ENCODE measurements at places on chromosomes 12 and 14.

- peak; percentile 57 for DNase-seq
Observed at GRCh38 chr12:14417715-14418114, 52.2 kb downstream of the ATF7IP start.

DNA sequence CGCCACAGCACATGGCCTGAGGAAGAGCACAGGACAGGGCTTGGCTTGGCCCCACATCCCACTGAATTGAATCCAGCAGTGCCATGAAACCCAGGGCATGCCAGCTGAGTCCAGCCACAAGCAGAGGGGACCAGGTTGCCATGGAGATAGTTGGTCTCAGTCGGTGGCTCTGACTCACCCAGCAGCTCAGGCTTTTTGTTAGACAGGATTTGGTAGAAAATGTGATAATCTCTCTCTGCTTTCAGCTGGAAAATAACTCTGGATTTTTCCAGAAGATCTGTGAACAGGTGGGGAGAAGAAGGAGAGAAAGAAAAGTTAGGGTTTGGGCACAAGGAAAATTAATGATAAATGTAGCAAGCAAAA is 4.8 kb downstream of the MYH7 start:
- no peak for DNase-seq

DNA sequence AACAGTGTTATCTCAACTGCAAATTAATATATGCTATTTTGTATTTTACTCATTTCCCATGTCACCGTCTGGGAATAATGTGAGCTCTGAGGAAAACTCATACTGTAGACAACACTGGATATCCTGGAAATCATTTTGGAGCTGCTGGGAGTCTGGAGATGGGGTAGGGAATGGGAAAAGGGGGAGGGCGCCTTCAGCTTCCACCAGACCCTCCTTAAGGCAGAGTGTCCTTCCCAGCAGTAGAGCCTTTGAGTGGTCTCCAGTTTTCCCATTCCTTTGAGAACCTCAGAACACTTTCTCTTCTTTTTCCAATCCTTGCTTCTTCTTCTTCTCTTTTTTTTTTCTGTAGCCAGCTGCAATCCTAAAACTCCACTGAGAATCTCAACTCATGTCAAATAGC is 5.4 kb upstream of the LRIG3 start:
- DNase-seq = no peak

- DNase-seq = no peak
Observed at GRCh38 chr14:69270795-69271708, 11.1 kb downstream of the GALNT16 start.

DNA sequence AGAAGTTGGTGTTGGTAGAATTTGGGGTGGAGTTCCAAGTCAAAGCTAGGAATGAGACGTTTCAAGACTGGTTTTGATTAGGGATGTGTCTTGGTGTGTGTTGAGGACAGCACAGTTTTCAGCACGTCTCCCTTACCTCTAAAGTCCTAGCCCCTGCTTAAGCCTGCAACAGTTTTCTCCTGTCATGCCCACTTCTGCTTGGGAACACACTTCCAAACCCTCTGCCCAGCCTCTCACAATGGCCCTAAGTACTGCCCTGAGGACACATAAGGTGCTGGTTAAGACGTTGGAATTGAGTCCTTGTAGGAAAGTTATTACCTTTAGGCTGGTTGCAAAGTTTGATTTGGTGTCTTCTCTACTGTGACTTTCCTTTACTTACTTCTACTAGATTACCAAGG is 710 bp upstream of the BMAL2 start:
- DNase-seq = no peak

DNA sequence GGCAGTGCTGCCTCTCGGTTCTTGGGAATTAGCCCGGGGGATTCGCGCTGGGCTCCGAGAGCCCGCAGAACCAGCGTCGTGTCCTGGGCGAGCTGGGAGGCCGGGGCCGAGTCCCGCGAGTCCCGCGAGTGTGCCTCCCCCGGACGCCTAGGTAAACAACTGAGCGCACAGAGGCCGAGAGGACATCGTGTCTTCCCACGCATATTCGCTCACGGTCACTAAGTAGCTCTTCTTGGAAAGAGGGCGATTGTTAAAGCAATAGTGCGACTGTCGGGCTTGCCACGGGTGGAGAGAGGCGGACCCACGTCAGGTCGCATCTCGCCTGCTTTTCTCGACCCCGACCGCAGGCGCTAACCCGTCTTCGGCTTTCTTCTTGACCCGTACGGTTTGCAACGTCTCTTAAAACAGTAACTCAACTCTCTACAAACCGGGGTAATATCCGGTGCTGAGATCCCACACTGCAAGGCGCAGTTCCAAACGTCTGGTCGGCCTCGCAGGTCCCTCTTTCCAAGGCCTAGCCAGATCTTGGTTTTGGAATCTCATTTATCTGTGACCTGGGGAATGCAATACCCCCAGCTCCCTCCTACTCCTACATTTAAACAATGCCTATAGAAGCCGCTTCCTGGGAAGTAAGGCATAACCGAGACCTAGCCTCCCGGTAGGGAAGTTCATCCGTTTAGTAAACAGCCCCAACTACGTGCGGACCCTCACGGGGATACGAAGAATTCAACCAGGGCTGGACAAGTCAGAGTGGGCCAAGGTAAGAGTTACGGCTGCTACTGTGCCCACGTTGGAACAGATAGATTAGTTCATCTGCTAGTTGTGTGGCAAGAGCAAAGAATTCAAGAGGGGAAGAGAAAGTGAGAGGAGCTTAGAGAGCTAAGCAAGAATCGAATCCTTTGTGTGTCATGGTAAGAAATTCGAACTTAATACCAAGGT is 736 bp upstream of the PHLDA1 start:
- DNase-seq = peak; percentile 52

DNA sequence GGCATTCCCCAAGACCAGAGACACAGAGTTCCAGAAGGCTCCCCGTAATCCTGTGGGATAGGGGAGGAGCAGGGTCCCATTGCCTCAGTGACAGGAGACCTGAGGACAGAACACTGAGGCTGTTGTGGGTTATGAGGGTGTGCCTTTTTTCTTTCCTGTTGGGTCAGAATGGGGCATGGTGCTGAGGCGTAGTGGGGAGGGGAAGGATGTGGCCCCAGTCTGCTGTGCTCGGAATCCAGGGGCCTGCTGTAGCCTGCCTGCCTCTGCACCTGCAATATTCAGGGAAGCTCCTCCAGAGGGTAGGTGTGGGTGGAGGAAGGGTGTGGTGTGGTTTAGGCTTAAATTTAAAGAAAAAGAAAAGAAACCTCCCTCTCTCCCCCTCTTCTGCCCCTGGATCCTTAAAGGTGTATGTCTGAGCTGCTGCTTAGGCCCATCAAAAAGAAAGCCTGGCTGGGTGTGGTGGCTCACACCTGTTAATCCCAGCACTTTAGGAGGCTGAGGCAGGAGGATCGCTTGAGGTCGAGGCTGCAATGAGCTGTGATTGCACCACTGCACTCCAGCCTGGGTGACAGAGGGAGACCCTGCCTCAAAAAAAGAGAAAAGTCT is 18.7 kb downstream of the PLEKHG3 start:
- no peak for DNase-seq

DNA sequence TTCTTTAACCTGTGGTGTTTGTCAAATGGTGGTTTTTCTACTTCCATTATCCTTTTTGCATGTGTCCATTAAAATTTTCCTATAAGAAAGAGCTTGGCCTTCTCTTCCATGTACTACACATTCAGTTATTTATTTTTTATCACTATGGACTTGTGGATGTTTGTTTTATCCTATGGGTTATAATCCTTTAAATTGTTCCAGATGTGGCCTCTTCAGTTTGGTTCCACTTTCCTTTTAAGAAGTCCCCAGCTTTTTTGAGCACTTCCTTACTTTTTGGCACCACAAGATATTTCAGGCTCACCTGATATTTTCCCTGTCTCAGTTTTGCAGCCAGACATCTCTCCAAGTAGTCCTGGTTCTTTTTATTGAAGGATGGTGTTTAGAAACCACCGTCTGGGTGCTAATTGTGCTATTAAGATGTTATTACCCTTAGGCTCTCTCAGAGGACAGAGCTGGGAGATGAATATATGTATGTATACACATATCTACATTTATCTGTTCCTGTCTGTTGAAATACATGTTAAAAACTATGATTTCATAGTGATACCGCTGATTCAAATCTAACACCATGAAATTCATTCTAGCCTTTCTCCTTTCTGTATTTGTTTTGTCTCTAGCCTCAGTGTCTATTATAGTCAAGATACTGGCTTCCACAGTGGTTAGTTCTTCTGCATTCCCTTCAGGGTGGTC is 408.5 kb upstream of the RGS6 start:
- no peak for DNase-seq

- DNase-seq = no peak
Observed at GRCh38 chr12:114697741-114698565, 14.0 kb upstream of the TBX3 start.

DNA sequence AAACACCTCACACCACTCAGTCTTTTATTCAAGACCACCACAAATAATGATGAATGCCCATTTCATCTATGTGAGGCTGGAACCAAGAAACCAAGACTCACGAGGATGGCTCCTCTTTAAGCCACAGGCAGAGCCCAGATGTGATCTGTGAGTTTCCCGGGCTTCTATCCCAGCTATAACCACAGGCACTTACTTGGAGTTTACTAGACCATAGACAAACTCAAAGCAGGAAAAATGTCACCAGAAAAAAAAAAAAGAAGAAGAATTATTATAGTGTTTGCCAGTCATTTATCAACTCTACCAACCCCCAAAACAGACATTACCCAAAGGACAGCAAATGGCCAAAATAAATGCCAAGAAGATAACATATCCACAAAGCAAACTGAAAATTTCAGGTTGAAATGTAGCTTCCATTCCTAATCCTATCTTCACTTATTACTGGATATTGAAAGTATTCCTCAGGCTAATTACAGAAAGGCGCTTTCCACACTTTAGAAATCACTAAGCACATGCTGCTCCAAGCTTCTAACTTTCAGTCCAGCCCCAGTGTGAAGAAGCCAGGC is 44.7 kb downstream of the ZFYVE1 start:
- no peak for DNase-seq

- peak; percentile 73 for DNase-seq
Observed at GRCh38 chr12:70052931-70053497, 190.2 kb upstream of the CNOT2 start.

GRCh38 chr12:10126413-10126812 is 3.6 kb downstream of the CLEC7A start:
- DNase-seq = no peak

DNA sequence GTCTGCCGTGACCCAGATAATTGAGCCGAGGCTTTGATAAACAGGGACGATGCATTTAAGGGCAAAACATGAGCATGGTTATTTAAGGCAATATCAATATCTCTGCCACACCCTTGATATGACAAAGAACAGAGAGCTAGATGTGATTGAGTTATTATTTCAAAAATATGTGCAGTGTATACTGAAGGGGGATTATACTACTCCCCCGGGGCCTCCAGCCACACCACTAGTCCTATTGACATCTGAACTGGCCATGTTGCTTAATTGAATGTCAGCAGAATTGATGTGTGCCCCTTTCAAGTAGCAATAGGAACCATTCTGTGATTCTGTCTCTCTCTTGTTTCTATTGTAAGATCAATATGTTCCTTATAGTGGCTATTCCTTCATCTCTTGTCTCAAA is 794.8 kb upstream of the SEL1L start:
- no peak for DNase-seq

- no peak for DNase-seq
Observed at GRCh38 chr12:32253154-32253790, 146.1 kb upstream of the FGD4 start.

DNA sequence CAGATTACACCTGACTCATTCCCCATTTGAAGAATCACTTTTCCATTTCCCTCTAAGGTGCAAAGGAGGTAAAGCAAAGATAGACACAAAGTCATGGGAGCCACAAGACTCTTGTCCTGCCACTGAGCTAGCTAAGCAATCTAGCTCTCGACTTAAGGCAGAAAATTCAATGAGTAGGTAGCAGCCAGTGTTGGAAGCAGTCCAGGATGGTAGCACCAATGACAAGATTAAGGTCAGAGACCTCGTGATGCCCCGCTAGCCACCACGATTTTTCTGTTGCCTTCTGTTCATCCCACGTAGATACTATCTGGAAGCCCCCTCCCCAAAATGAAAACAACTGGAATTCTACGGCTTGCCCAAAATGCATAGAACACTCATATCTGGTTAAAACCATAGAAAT is 1.4 kb downstream of the VAMP1 start:
- no peak for DNase-seq

DNA sequence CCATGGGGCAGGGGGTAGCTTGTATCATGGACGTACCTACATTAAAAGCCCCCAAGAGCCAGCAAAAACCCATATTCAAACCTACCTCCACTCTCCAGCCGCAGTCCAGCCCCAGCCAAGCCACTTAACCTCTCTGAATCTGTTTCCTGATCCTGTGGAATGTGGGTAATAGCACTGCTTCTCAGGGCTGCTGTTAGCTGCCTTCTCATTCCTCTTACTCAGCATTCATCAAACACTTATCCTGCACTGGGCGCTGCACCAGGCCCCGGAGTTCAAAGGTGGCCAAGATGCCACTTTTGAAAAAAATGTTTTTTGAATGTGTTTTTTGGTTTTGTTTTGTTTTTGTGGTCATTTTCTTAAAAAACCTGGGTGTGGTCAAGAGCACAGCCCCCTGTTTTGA is 237.4 kb downstream of the CHST11 start:
- DNase-seq = no peak

DNA sequence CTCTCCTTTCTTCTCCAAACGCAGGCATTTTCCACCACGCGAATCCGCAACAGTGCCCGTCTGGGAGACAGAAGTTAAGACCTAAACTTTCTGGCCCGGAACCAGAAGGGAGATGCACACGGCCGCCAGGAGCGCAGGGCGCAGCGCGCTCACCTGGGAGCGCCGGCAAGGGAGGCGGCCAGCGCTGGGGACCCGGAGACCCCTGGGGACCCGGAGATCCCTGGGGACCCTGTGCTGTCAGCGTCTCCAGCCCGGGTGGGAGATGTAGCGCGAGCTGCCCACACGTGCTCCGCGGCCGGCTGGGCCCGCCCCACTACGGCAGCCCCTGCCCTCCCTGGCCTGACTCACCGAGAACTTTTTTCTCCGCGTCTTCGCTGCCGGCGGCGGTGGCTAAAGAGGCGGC is 620 bp downstream of the YBX3 start:
- peak; percentile 47 for DNase-seq

DNA sequence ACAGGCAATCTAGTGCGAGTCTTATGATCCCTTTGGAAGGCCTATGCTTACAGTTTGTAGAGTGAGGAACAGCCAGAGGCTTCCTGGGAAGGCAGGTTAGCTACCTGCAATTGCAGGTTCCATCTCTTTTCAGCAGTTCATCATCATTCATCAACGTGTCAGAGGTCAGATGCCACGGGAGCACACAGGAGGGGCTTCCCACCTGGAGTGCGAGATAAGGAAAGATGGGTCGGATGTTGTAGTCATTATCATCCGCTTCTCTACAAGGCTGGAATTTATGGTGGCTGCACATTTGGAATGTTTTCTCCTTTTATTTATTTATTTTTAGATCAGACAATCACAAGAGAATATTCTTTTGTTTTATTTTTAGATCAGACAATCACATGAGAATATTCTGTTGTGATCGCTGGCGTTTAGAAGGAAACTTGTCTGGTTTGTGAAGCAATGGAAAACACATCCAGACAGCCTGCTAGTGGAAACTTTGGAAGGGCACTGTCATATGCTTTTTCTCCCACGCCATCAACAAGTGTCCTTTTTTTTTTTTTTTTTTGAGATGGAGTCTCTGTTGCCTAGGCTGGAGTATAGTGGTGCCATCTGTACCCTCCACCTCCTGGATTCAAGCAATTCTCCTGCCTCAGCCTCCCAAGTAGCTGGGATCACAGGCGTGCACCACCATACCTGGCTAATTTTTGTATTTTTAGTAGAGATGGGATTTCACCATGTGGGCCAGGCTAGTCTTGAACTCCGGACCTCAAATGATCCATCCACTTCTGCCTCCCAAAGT is 1.9 kb upstream of the BICD1 start:
- DNase-seq = no peak

- DNase-seq = no peak
Observed at GRCh38 chr12:47977046-47977771, 13.8 kb downstream of the TMEM106C start.

- DNase-seq = no peak
Observed at GRCh38 chr14:55908106-55908505, 210.1 kb upstream of the PELI2 start.
